ENCODE measurements at places on chromosomes 4 and X. TPM values are rescaled to one million over a fixed set of nuclear protein-coding genes. Genes with fewer than 3 reads are reported as not detected.

The RBMX gene
- polyA plus RNA-seq, result 393 TPM

The TCEAL5 gene
- 12.0 TPM for polyA plus RNA-seq

The MAOA gene
- 16.7 TPM for polyA plus RNA-seq

The RHOH gene
- polyA plus RNA-seq, result 0.34 TPM

The LDB2 gene
- 103 TPM for polyA plus RNA-seq

The YIPF7 gene
- polyA plus RNA-seq, result 0.50 TPM

The GC gene
- 0.26 TPM for polyA plus RNA-seq

The PNCK gene
- polyA plus RNA-seq, result 8.4 TPM

The FGF5 gene
- 0.05 TPM for polyA plus RNA-seq

The TAF7L gene
- 0.57 TPM for polyA plus RNA-seq

The ZXDA gene
- 5.6 TPM for polyA plus RNA-seq

The ZNF732 gene
- polyA plus RNA-seq, result 3.5 TPM

The KIT gene
- 18.7 TPM for polyA plus RNA-seq

- DNase-seq, result no peak
Measured at GRCh38 chr4:100882661-100883060, 364.8 kb upstream of the EMCN start.

- DNase-seq, result no peak
Measured at GRCh38 chrX:78658845-78659744, at the start of gene RTL3. Gene RTL3 (minus strand): TSS chrX:78659328. CDS start chrX:78658420, 908 bp downstream.

DNA sequence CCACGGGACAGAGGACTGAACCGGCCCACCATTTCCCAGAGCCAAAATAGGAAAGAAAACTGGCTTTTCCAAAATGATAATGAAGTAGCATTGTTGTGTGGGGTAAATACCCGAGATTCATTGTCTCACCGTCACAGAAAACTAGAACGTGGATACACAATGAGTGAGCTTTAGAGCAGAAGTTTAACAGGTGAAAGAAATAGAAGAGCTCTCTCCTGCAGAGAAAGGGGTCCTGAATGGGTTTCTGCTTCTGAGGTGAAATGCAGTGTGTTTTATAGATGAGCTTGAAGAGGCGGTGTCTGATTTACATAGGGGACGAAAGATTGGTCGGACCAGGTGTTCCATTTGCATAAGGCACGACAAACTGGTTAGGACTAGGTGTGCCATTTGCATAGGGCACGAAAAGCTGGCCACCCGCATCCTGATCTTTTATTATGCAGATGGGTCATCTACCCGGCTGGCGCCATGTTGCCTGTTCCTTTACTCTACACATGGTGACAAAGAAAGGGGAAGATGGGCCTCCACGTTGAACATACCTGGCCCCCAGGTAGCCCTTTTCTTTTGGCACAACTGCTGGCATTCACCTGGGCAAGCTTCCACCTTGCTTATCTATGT is 118.1 kb downstream of the ATXN3L start:
- DNase-seq, result no peak

DNA sequence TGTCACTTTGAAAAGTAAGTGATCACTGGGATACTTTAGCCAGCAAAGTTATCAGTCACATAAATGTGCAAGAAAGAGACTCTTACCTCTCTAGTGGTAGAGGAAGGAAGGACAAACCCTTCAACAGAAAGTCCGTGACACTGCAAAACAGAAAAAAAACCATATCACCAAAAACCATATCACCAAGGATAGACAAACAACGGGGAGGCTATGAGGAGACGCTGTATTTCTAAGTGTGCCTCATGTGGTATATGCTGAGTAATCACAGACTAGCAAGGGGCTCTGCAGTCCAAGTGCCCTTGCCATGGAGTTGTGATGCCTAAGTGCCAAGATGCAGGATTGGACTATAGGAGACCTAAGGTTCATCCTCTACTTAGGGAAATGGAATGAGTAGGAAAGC is 11.5 kb upstream of the HDAC8 start:
- DNase-seq, result no peak

DNA sequence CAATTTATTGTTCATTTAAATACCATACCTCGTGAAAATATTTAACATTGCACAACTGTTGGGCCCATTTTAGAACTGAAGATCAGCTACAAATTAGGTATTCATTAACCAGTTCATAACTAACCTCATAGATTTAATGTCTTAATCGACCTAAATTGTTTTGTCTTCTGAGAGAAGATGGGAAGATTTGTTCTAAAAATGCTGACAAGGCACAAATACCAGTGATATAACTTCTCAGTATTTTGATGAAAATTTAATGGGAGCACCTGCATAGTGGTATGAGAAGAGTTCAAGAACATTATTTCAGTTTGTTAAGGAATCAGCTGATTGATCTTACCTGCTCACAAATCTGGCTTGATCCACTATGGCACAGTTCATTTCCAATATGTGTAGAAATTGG is 33.9 kb downstream of the POF1B start:
- DNase-seq, result no peak

DNA sequence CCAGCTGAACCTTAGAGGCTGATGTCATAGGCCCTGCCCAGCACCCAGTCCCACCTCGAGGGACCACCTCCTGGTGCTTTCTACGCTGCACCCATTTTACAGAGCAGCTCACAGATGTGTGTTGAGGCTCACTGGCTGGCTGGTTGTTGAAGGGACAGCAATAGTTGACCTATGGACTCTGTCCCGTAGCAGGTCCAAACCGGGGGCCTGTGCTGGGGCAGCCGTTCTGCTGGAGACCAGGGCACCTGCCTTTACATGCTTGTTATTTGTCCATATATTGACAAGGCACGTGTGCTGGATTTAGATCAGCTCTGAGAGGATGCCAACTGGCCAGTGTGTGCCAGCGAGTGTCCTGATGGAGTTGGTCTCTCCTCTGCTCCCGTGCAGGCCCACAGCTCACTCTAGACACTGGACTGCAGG is 58.1 kb downstream of the TNIP2 start:
- no peak for DNase-seq

DNA sequence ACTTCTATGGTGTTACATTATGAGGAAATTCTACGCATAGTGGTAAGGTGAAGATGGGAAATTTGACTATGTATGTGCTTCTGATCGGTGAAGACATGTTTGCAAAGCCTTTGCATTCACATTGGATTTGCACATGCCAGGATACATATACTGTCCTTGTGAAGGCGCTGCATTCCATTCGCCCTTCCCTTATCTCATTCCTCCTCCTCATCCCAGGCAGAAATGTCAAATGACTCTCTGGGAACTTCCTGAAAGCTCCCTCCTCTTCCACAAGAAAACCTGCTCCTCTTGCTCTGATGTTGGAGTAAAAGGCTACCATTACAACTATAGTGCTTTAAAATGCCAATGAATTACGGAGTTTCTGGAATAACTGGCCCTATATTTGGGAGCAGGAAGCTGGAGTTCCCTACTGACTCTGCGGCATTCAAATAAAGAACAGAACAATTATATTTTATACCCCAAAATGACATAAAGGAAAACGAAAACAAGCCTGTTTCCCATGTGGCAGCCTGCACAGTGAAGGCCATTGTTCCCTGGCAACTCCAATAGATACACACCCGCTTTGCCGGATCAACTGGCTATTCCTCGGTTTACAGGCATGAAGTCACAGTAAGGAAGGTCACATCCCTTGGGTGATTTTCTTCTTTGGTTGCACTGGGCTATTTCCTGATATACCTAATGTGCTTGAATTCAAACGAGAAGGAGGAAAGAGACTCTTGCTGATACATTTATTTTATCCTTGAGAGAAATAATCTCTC is 84.5 kb downstream of the AREG start:
- no peak for DNase-seq

DNA sequence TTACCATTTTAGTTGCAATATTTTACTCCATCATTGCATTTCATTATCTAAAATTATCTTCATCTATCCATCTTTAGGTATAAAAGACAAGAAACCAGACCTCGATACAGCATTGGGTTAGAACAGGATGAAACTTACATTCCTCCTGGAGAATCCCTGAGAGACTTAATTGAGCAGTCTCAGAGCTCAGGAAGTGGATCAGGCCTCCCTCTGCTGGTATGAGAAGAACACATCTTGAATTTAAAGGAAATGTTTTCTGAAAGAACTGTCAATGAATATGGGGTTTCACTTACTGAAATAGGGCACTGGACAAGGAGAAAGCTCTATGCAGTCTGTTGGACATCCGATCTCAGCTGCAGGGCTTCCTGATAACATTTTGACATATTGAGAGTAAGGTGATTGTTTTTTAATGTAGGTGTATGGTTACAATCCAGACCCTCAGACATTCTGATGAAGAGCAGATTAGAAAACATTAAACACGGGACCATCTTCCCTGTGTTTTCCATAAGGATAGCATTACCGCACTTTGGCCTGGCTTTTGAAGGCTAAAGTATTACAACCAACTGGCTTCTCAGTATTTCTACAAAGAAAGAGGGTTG is 367.2 kb downstream of the BMPR1B start:
- DNase-seq, result no peak

DNA sequence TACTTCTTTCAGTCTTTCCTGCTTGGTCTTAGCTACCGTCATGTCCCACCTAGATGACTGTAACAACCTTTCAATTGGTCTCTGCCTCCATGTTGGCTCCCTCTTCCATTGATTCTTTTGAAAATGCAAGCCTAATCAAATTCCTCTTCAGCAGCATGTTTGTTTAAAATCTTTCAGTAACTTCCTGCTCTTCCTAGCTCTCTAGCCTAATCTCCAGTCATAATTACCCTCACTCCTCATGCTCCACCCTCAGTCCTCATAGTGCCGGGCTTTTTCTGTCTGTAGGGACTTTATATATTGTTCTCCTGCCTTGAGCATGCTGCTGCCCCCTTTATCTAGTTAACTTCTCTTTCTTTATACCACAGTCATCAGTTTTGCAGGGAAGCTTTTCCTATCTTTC is 12.1 kb downstream of the SNX25 start:
- DNase-seq, result no peak

DNA sequence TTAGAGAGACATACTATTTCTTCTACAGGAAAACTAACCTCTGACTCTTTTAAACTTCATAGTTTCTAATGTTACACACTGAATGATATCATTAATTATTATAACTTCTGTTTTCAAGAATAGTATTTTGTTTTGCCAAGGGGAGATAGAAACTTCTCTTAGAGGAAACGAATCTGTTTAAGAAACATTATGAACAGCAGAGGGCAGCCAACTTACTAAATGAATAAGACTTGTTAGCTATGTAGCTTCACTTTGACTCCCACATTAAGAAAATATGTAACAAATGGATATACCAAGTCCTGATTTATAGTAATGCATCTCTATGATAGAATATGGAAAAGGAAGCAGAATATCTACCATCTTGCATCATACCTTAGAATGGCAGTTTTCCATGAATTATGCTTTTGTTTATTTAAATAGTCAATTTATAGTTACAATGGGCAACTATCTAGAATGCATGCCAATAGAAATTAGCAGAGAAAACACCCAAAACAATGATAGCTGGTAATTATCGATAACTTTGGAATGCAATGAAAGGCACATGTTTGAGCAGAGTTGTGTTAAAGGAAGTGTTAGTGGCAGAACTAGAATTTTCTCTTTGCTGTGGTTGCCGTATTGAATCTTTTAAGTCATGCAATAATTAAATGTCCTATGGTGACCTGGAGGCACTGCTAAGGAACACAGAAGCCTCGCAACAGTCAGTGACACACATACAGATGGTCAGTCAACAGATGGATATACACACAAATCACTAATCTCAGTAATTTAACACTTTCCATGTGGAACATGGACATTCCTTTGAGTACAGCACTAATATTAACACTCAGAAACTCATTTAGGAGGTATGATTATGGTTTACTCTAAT is 105.7 kb upstream of the PDLIM3 start:
- peak; percentile 43 for DNase-seq

- DNase-seq, result no peak
Measured at GRCh38 chr4:20137176-20137575, 114.5 kb upstream of the SLIT2 start.

DNA sequence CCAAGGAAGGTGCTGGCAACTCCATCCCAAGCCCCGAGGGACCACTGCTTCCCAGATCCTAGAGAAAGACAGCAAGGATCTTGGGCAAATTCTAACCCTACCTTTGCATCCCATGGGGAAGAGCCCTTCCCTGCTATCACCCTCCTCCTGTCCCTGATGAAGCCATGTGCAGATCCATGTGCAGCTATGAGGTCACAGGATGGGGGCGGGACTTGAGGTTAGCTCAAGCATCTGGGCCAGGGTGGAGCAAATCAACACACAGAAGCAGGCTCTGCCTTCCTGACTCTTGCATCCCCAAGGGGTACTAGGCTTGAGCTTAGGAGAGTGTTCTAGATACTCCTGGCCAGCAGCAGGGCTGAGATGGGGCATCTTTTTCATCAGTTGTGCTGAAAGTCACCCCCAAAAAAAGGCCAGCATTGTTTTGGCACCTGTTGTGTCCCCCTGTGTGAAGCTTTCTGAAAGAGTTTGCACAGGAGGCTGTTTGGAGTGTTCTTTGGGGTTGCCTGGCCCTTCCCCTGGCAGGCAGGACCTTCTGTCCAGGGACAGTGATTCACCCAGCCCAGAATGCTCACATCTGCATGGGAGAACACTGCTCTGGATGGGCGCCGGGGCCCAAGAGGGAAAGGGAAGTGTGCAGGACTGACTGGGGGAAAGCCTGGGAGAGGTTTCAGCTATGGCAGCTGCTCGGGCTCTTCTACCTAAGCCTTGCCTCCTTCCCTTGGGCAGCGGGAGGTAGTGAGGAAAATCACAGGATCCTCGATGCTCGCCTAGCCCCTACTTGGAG is 50.8 kb downstream of the PRPS1 start:
- no peak for DNase-seq

GRCh38 chrX:51893931-51894696 is 691 bp downstream of the MAGED1 start:
- peak; percentile 34 for DNase-seq

GRCh38 chr4:125388613-125389012 is 73.9 kb downstream of the FAT4 start:
- no peak for DNase-seq

- DNase-seq, result no peak
Measured at GRCh38 chr4:1399508-1400190, 6.6 kb downstream of the NKX1-1 start.

DNA sequence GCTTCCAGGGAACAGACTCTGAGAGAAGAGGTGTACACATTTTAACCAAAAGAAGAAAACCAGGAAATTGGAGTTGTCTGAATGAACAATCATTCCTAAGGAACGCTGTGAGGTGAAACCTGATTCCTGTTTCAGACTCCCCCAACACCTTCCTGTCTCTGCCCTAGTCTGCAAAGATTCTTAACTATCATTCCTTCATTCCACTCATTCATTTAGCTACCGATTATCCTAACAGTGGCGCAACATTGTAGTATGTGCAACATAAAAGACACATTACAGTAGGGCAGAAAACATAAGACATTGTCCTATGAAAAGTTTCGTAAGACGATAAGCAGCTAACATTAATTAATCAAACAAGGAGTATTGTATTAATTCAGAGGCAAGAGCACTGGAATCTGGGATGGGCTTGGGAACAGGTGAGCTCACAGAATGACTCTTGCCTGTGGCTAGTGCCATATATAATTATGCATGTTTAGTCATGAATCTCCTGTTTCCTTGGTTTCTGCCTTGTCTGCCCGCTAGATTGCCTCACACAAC is 23.8 kb upstream of the ADH7 start:
- DNase-seq, result no peak

- DNase-seq, result no peak
Measured at GRCh38 chrX:74171465-74171864, 132.5 kb upstream of the ZCCHC13 start.
